ENCODE measurements at places on chromosomes 2 and 18. TPM values are rescaled to one million over a fixed set of nuclear protein-coding genes. Genes with fewer than 3 reads are reported as not detected.

Gene ODC1
- total RNA-seq, result 109 TPM

Gene ZNF142
- total RNA-seq, result 16.8 TPM

Gene LRRFIP1
- total RNA-seq, result 48.3 TPM

DNA sequence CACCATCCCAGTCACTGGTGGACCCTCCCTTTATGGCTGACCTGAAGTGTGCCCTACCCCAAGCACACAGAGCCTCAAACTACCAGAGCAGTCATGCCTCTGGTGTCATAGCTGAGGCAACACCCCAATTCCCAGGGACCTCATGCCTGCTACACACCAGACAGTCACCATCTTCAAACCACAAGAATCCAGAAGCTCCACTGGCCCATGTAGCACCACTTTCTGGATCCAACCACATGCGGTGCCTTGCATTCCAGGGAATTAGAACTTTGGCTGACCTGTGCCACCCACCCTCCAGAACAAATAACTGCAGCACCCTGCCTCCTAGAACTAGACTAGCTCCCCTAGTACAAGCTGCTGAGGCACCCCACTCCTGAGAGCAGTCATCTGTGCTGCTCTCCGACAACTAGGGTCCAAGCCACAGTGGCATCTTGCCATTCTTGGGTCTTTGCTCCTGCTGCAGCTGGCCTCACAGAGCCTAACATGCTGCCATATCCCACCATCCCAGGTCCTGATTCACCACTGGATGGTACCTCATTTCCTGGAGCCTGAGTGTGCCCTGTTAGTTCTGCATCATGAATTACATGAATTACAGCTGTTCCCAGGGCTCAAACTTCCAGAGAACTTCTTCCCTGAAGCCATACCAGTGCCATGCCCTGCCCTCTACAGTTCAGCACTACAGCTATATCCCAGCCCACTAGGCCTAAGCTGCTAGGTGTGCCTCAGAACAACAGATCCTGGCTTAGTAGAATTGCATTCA, 243.8 kb upstream of the CHST9 start:
- DNase-seq, result no peak

- DNase-seq, result peak; percentile 23
Measured at GRCh38 chr2:60840880-60841279, 40.5 kb upstream of the REL start.
